PC-9 (cell line): ENCODE measurements at places on chromosomes 7 and 10. TPM values are rescaled to one million over a fixed set of nuclear protein-coding genes. Genes with fewer than 3 reads are reported as not detected.

Gene DGKB
- total RNA-seq: 0.23 and 0.48 TPM in 2 replicates

GRCh38 chr7:118039963-118040489, 143.9 kb upstream of the LSM8 start:
- DNase-seq: no peak

- no peak for DNase-seq
Observed at GRCh38 chr10:118669020-118669791, 73.8 kb upstream of the PRLHR start.

Gene SYT15B
- 0.94 and 1.1 TPM in 2 replicates for total RNA-seq

GRCh38 chr7:123876557-123877256, 31.7 kb downstream of the HYAL4 start:
- DNase-seq: no peak

DNA sequence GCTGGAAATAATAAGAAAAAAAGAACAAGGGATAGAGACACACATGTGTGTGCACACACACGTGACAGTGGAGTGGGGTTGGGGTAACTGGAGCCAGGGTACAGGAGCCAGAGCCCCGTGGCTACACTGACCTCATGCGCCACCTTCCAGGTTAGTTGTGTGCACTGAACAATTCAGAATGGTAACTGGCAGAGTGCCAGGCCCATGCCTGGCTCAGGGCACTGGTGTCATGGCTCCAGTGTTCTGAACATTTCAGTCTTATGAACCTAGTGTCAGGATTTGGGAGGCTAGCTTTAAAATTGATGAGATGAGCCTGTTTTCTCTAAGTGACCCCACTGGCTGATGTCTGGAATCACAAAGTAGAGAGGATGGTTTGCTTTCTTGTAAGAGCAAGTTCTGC, 269.6 kb downstream of the SORCS3 start:
- DNase-seq: no peak

Gene HECW1
- 0.48 and 2.7 TPM in 2 replicates for total RNA-seq

- no peak for DNase-seq
Observed at GRCh38 chr10:94627511-94627910, 56.0 kb upstream of the CYP2C18 start.

DNA sequence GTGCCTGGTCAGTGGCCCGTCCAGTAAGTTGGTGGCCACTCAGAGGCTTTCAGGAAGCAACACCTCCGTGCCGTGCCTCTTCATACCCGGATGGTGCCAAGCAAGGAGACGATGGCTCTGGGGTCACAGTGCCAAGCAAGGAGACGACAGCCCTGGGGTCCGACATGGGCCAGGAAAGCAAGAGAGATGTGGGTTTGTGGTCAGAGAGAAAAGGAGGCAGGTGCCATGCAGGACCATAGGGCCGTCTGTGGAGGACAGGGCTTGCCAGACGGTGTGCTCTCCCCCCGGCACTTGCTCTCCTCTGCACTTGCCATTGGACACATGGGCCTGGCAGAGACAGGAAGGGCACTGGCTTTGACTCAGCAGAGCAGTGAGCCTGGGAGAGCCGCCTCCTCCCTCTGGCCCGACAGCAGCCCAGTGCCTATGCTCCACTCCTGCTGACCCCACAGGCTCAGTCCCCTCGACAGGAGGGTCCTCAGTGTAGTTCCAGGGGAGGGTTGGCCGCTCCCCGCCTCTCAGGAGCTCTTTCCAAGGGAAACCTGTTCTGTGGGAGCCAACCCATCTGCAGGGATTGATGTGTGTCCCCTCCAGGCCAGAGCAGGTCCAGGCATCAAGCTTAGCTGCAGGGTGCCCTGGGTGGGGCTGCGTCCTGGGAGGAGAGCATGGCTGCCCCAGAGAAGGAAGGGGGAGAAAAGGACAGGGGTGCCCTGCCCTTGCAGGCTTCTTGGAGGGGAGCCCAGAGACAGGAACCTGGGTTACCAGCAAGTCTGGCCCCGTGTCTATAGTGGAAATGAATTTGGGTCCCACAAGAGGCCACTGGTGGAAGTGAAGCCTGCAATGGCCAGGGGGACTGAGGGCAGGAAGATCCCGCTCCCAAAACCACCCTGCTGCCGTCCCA, 7.6 kb upstream of the CALML5 start:
- no peak for DNase-seq

Gene NOS3
- 1.8 and 3.2 TPM in 2 replicates for total RNA-seq

Gene PPP1R17
- total RNA-seq: not detected in 2 replicates

DNA sequence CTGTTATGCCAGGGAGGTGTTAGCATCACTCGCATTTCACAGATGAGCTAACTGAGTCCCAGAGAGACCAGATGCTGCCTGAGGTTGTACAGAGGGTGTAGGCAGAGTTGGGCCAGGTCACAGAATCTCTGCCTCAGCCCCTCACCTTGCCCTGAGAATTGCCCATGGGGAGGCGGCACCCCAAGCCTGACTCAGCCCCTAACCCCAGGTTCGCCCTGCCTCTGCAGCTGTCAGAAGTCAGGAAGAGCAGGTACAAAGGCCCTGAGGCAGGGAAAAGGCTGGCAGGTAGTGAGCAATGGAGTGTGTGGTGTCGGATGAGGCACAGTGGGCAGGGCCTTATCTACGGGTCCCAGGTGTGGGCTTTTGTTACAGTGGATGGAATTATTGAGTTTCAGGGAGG, 79.4 kb downstream of the MYL10 start:
- no peak for DNase-seq

Gene TMEM229A
- not detected in 2 replicates for total RNA-seq

DNA sequence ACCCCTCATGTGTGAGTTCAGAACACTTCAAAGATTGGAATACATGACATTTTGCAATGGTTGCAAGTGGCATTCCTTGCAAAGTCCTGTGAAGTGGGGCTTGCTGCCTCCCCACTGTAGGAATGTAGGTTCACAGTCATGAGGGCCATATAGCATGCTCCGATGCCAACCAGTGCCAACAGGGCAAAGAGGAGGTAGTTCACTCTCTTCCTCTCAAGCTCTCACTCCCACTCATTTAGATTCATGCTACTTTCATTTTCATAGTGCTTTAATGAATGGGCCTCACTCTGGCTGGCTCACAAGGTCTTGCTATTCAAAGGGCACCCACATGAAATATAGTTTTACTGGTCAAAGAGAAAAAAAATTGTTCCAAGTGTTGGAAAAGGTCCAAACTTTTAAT, 169.9 kb upstream of the AOAH start:
- no peak for DNase-seq

GRCh38 chr7:138738114-138738513, 37.0 kb upstream of the SVOPL start:
- no peak for DNase-seq

Gene OR2A1
- total RNA-seq: not detected in 2 replicates

DNA sequence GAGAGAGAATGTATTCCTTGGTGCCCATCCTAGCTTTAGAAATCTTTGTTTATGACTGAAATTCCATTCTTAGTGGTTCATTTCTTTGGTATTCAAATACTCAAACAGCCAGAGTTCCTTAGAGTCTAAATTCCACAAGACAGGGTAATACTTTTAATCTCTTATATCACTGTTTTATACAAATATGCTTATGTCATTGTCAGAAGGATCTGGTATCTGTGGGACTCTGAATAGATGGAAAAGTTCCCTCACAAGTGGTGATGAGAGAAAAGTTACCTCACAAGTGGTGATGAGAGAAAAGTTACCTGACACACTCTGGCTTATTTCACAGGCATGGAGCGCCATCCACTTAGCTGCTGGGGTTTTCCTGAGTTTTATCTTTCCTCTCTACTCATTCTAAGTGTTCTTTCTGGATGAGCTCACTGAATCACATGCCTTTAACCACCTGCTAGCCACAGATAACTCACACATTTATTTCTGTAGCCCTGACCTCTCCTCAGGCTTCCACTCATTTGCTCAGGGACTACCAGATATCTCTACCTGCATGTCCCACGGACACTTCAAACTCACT, 784.0 kb downstream of the SUGCT start:
- DNase-seq: peak; percentile 55

- DNase-seq: no peak
Observed at GRCh38 chr7:47681249-47681810, 99.4 kb upstream of the TNS3 start.

GRCh38 chr10:74424565-74424964, 273.5 kb downstream of the ADK start:
- no peak for DNase-seq

Gene ZNF800
- total RNA-seq: 32.4 and 32.6 TPM in 2 replicates

GRCh38 chr7:2355705-2356008, 1.0 kb downstream of the EIF3B start:
- DNase-seq: no peak

Gene HOXA2
- total RNA-seq: 6.1 and 6.5 TPM in 2 replicates

- DNase-seq: no peak
Observed at GRCh38 chr10:103280031-103280430, 3.1 kb downstream of the INA start.

DNA sequence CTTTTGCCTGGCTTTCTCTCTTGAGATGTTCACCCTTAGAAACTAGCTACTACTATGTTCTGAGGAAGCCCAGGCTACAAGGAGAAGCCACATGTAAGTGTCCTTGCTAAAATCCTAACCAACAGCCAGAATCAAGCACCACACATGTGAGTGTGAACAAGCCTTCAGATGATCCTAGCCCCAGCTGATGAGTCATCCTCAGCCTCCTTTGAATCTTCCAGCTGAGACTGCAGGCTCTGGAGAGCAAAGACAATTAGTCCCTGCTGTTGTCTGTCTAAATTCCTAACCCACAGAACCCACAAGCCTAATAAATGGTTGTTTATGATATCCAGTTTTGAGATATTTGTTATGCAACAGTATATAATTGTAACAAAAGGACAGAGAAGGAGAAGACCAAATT, 92.8 kb upstream of the TAC1 start:
- DNase-seq: no peak

GRCh38 chr10:59970396-59971368, 64.3 kb upstream of the CCDC6 start:
- no peak for DNase-seq

DNA sequence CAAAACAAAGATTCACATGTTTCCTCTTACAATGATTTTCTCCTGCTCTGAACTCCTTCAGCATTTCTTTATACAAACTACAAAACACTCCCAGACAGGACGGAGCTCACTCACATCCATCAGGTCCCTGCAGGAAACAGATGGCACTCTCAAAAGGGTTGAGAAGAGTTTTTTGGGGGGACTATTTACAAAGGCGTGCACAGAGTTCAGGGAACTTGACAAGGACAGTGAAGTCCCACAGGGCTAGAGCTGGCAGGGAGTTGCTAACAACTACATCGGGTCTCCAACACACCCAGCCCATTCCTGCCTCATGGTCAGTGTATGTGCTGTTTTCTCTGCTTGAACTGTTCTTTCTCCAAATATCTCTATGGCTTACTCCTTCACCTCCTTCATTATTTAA, 24.7 kb upstream of the YAE1 start:
- no peak for DNase-seq

- DNase-seq: no peak
Observed at GRCh38 chr7:15764010-15764409, 77.5 kb upstream of the MEOX2 start.

Gene VSTM4
- not detected in 2 replicates for total RNA-seq

Gene AOAH
- not detected in 2 replicates for total RNA-seq

Gene ADCK2
- total RNA-seq: 35.3 and 41.7 TPM in 2 replicates

Gene PHKG1
- total RNA-seq: 2.7 and 3.9 TPM in 2 replicates

Gene MRPS24
- total RNA-seq: 239 and 301 TPM in 2 replicates

GRCh38 chr7:148711191-148712102, 12.7 kb downstream of the CUL1 start:
- no peak for DNase-seq

DNA sequence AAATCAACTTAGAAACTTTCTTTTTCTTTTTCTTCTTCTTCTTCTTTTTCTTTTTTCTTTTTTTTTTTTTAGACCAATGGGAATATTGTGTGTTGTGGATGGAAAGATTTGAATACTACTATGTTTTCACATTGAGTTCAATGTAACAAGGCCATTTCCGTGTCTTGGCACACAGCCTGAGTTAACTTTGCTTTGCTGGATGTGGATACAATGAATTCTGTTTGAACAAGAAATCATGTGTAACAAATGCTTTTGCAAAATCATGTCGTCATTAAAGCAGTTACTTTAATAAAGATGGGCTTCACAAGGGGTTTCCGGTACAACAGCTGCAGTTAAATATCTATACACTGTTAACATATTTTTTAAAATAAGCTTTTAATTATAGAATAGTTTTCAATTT, 13.5 kb upstream of the ENTPD1 start:
- DNase-seq: no peak

DNA sequence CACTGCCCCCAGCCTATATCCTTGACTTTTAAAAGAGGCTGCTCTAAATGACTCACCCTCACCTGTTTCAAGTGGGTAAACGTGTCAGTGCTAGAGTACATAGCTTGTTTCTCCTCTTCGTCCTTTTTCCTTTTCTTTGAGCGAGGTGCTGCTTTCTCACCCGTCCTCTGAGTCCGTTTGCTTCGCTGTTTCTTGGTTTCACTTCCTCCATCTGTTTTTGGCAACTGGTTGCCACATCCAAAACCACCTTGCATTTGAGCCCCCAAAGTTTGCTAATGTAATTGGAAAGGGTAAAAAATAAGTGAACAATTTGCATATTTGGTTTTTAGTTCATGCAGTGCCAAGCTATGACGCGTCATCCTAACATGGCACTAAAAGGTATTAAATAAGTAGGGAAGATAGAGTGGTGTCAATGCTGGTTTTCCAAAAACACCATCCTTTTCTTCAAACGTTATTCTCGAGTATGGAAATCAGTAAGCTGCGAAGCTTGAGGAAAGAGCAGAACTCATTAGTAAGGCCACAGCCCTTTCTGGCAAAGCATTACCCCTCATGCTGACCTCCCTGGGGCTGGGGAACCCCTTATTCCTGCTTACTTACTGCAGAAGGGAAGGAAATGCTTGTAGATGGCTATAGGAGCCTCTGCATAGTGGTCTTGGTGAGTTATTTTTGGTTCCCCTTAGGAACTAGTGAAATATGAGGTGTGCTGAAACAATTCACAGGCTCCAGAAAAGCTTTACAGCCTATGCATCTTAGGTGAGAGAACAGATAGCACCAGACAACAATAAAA, 133.5 kb downstream of the GALNT11 start:
- DNase-seq: no peak

Gene NKX1-2
- total RNA-seq: 1.6 and 2.9 TPM in 2 replicates

- DNase-seq: no peak
Observed at GRCh38 chr7:86925221-86925620, 134.2 kb downstream of the ELAPOR2 start.

- peak; percentile 97 for DNase-seq
Observed at GRCh38 chr7:134593530-134594392, 44.9 kb downstream of the AKR1B15 start.

DNA sequence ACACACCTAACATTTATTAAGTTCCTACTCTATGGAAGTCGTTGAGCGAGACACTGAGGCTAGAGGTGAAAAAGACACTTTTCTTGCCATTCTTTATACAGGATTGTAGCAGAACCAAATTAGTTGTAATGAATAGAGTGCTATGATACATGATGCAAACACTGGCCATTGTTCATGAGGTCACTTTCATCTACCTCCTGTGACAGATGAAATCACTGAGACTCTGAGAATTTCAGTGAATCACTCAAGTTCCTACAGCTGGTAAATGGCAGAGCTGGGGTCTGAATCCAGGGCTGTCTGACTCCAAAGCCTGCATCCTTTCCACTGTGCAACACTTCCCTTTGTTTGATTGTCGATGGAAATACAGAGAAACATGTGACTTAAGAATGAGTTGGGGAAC, 657.6 kb downstream of the LRMDA start:
- no peak for DNase-seq

GRCh38 chr10:115049960-115050359, 43.2 kb upstream of the ATRNL1 start:
- no peak for DNase-seq
